ENCODE measurements at places on chromosomes 1 and 21. TPM values are rescaled to one million over a fixed set of nuclear protein-coding genes. Genes with fewer than 3 reads are reported as not detected.
A peak's percentile ranks its signal among the peaks of the same experiment; 100 is the strongest.

DNA sequence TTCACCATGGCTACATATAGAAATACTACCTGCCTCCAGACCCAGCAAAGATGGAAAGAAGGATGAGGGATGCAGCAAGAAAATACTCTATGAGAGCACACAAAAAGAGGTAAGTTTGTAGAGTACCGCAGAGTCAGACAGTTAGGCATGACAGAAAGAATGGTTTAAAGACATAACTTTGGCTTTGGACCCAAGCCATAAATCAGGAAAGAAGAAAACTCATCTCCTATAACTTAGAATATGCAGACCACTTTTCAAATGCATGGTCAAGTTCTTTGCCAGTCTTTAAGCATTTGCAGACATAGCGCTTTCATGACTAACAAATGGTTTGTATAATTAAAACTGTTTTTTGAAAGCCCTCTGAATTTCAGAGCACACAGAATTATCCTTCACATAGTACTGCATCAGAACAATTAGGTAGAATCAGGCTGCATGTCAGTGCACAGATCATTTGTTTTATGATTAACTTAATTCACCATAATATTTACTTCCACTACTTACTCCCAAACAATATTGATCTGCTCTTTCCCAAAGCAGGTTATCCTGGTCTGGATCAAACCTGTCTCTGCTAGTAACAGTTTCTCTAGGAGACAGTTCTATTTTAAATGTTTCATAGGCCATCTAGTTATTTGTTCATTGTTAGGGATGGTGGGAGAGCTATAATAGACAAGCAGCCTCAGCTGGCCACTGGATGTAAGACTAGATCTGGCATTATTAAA, 280.7 kb upstream of the NR5A2 start:
- no peak for DNase-seq

- DNase-seq: no peak
Observed at GRCh38 chr1:86992861-86993260, 78.4 kb downstream of the HS2ST1 start.

GJB3 gene
- 0.75 TPM for polyA plus RNA-seq

GRCh38 chr1:26351590-26352337, 2.2 kb downstream of the CRYBG2 start:
- peak; percentile 16 for DNase-seq

DIO1 gene
- not detected for polyA plus RNA-seq

GRCh38 chr1:208461680-208462079, 217.5 kb upstream of the PLXNA2 start:
- peak; percentile 7 for DNase-seq

GRCh38 chr1:108561689-108562326, 1.9 kb downstream of the EEIG2 start:
- DNase-seq: peak; percentile 77

GRCh38 chr21:46150073-46150472, 5.3 kb downstream of the FTCD start:
- DNase-seq: no peak

DNA sequence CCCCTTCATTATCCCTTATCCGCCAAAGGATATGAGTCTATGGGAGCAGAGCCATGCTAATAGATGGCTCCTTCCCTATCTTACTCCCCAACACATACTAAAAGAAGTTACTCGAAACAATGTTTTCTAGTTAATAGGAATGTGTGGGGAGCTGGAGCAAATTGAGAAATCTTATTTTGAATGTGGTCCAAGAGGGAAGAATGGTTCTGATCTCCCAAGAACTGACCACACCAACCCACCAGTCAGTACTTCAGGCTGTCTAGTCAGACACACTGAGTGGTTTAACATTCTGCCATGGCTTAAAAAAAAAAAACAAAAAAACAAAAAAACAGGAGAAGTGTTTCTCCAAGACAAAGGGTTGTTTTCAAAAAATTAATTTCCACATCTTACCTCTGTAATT, 31.5 kb upstream of the DNASE2B start:
- no peak for DNase-seq

OR2L13 gene
- not detected for polyA plus RNA-seq
